ENCODE measurements at places on chromosomes 7 and 10. TPM values are rescaled to one million over a fixed set of nuclear protein-coding genes. Genes with fewer than 3 reads are reported as not detected.

ABCB1 gene
- polyA plus RNA-seq: 1.3 TPM

DNA sequence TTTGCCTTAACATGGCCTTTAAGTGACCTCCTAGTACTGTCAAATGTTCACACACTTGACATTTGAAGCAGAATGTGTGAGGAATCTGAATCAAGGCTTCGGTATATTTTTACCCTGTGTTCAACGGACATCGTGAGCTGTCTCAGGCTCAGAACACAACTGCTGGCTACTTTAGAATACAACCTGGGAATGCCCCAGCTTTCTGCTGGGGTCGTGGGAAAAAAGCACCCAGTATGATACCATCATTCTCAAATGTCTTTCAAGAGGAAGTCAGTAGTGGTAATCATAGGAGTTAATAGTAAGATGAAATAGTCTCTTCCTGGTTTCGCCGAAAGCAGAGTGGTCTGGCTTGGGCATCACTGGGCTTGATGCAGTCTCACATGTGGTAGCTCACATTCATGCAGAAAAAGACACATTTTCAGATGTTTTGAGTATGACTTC is 67.2 kb downstream of the CREB5 start:
- DNase-seq: peak; percentile 92

PRXL2A gene
- 11.6 TPM for polyA plus RNA-seq

DNA sequence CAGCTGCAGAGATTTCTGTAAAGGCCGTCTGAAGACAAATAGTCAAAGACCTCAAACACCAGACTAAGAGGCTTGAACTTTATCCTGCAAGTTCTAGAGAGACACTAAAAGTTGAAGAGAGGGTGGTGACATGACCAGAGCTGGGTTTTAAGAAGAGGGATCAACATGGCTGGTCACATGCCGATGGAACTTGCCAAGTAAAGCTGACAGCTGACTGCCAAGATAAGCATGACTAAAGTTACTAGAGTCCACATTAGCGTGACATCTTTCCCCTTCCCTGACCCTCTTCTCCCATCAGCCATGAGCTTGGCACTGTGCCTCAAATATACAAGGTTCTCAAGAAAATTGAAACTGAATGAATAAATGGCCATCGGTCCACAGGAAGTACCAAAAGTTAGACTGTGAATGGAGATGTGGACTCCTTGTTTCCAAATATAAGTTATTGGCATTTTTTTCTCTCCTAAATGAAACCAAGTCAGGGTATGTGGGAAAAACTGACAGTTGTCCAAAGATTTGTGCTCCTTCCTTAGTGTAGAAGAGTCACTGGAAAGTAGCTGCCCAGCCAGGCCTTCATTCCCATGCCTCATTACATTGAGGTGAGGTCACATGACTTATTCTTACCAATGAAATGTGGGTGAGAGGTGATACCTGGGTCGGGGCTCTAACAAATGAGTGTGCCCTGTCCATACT is 24.5 kb downstream of the XPNPEP1 start:
- DNase-seq: no peak

- no peak for DNase-seq
Observed at GRCh38 chr7:9778367-9778766, 1195.3 kb upstream of the PHF14 start.

AKR1C1 gene
- not detected for polyA plus RNA-seq
